ENCODE measurements at places on chromosomes 5 and 9.
A peak's percentile ranks its signal among the peaks of the same experiment; 100 is the strongest.

DNA sequence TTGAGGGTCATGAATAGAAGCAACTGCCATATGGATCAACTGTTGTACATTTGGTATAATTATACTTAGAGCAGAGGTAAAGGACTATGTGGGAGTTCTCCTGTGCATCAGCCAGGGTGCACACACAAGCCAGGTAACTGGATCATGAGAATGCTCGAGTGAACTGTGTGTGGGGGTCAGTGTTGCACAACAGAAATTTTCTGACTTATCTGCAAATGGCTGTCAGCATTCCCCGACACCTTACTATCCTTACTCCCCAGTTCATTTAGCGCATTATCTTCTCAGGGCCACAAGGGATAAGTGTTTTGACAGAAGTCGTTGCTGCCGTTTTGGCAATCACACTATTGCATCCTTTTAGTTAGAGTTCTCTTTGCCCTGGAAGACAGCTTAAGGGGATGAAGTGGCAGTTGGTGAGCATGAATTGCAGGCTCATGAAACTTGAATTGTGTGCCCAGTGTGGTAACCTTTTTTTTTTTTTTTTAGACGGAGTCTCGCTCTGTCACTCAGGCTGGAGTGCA lies 1.7 kb downstream of the CANX start:
- no peak for DNase-seq

- no peak for DNase-seq
These were observed 79.6 kb upstream of the RNU6ATAC start for GRCh38 chr9:134243778-134244467.

GRCh38 chr5:79001471-79001870 lies 16.4 kb upstream of the ARSB start:
- DNase-seq: no peak

DNA sequence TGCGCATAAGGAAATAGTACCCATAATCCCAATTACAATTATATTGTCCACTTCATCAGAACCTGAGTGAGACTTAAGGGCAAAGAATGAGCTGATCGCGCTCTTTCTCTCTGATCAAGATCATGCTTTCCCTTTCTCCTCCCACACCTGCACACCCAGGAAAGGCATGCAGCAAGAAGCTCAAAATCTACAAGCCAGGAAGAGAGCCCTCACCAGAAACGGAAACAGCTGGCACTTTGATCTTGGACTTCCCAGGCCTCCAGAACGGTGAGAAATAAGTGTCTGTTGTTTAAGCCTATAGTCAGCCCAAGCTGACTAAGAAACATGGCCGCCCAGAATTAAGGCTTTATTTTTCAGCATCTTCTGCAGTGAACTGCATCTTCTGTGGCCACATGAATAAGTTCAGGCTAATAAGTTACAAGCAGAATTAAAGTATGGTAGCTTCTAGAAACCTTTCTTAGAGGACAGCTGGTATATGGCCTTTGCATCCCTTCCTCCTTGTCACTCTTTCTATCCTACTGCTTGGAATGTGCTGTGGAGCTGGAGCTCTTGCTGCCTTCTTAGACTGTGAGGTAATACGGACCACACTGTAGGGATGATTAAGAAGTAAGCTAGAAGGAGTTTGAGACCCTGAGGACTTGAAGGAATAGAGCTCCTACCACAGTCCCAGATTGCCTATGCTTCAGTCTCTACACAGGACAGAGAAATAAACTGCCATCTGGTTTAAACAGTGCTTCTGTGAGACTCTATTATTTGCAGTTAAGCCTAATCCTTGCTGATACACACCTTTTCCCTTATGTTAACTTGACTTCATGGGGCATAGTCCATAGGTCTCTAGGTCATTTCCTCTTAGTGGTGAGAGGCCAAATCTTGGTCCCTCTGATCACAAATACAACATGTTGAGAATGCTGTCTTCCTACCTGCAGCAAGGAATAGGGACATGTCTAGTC lies 17.2 kb downstream of the OR2S2 start:
- DNase-seq: no peak

GRCh38 chr9:108245901-108246300 lies 609.9 kb downstream of the ACTL7B start:
- no peak for DNase-seq

GRCh38 chr5:72314571-72315172 lies 5.4 kb downstream of the MRPS27 start:
- DNase-seq: no peak

GRCh38 chr5:59837071-59837470 lies 56.5 kb downstream of the PDE4D start:
- DNase-seq: no peak

GRCh38 chr5:173201636-173202265 lies 33.3 kb downstream of the NKX2-5 start:
- no peak for DNase-seq

GRCh38 chr9:134548618-134549017 lies 93.0 kb upstream of the COL5A1 start:
- no peak for DNase-seq

DNA sequence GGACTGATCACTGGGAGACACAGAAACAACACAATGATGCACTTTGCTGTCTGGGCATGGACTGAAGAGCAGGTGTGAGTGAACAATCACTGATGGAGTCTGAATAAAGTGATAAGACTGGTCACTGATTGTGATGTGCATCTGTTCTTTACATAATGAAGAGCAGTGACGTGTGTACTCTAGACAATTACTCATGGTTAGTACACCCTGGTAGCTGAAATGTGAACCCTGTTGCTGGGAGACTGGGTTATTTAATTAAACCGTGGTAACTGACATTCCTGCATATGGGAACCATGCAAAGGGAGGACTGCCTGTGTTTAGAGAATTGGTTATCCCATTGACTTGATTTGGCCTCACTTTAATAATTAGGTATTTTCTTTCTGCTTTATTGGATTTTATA lies 202.9 kb downstream of the NR2F1-AS1 start:
- no peak for DNase-seq

GRCh38 chr5:126096442-126097006 lies 326.7 kb upstream of the GRAMD2B start:
- no peak for DNase-seq

- DNase-seq: no peak
These were observed 1.4 kb downstream of the PITX1 start for GRCh38 chr5:135032695-135032998.

GRCh38 chr5:17878541-17878940 lies 244.3 kb downstream of the TAF11L14 start:
- DNase-seq: no peak

DNA sequence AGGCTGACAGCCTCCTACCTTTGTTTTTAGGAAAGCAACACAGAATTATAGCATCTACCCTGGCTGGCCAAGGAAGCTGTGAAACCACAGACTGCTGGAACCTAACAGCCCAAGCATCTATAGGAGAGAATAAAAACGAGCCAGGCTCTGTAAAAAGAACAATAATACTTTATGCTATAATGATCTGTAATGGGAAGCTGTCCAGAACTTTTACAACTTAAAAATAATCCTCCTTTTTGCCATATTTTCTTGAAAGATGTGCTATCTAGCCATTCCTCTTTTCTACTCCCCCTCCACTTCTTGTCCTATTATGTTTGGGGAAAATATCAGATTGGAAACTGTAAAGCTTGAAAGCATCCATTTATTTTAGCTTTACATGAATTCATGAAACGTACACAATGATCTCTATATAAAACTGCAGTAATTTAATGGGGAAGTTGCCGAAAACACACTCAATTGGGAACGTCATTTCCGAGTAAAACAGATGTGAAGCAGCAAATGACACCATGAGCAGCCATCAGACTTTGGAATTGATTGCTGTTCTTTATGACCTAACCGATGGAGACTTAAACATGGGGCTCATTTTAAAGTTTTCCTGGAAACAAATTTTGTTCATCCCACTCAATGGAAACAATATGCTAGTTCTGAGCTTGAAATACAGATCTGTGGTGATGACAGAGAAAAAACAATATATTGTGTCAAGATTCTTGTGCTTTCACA lies 450.3 kb upstream of the CLINT1 start:
- no peak for DNase-seq

DNA sequence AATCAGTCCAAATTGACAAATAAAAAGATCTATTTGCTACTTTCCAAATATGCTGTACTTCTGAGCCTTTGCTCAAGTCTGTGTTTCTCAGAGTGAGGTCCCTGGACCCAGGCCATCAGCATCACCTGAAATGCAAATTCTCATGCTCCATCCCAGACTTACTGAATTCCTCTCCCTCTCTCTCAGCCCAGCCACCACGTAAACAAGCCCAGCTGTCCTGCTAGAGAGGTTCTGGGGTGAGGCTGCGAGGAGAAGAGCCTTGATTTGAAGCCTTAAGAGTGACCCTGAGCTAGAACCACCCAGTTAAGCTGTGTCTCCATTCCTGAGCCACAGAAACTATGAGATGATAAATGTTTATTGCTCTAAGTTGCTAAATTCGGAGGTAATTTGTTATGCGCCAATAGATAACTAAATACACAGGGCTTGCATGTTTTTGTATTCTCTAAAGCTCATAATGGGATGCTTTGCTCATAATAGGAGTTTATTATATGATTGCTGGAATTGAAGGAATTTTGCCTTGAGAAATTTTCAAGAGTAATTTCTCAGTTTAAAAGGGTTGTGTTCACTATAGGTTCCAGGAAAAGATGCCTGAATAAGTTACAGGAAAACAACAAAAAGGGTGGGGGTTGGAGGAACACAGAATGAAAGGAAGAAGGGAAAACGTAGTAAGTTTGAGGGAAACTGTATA lies 98.9 kb upstream of the SPATA31D4 start:
- peak; percentile 74 for DNase-seq

GRCh38 chr9:94824913-94825610 lies 98.6 kb downstream of the AOPEP start:
- DNase-seq: no peak

DNA sequence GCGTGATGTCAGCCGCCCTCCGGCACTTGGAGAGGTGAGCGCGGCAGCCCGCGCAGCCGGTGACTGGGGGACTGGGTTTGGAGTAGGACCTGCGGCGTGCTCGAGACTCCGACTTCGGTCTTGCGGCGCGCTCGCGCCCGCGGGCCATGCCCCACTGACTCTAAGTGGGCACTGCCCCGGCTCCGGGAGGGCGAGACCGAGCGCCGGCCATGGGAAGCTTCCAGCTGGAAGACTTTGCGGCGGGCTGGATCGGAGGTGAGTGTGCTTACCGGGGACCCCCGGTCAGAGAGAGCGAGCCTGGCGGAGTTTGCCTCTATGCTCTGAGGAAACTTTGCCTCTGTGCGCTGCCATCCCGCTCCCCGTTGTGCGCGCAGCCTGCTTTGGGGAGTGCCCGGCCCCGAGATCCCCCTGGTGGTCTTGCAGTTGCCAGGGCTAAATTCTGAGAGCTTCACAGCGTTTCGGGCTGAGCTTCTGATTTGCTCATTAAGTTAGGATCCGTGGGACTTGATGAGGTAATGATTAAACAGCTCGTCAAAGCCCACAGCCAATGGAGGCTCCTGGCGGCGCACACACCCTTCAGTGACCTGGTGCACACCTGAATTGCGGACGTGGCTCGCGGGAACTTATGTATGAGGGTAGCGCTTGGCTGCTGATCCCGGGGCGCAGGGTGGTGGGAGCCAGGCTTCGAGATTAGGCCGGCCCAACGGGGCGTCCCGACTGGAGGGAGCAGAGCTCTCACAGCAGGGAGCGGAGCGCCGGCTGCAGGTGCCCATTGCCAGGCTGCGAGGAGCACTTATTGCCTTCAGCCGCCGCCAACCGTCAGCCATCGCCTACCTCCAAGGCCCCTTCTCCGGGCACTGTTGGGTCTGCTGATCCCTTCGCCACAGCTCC lies at the start of gene SLC25A48:
TSS of gene SLC25A48 (plus strand) at position 25 of the 891 bp plus-strand sequence. CDS start at position 210, 185 bp downstream.
- DNase-seq: peak; percentile 75

DNA sequence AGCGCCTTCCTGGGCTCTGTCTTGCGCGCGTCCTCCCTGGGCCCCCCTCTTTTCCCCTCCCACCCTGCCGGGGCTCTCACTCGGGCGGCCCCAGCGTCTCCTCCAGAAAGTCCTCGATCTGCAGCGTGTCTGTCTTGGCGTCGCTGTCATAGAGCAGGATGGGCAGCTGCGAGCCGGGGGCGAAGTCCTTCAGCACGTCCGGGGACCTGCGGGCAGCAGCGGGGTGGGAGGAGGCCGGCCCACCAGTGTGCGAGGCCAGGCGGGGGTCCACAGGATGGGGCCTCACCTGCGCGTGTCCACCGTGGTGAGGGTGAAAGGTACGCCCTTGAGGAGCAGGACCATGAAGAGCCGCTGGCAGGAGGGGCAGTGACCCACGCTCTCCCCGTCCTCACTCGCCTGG lies 1.0 kb downstream of the CLIC3 start:
- DNase-seq: no peak

GRCh38 chr5:146662229-146662628 lies 146.2 kb upstream of the GPR151 start:
- DNase-seq: no peak

DNA sequence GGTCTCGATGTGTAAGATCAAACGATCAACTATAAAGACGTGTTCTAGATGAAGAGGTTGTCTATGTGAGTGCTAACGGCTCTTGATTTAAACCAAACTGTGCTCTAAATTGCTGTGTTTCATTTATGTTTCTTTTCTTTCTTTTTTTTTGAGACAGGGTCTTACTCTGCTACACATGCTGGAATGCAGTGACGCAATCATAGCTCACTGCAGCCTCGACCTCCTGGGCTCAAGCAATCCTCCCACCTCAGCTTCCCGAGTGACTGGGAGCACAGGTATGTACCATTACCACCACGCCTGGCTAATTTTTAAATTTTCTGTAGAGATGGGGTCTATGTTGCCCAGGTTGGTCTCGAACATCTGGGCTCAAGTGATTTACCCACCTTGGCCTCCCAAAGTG lies 24.0 kb upstream of the RNF130 start:
- DNase-seq: no peak

DNA sequence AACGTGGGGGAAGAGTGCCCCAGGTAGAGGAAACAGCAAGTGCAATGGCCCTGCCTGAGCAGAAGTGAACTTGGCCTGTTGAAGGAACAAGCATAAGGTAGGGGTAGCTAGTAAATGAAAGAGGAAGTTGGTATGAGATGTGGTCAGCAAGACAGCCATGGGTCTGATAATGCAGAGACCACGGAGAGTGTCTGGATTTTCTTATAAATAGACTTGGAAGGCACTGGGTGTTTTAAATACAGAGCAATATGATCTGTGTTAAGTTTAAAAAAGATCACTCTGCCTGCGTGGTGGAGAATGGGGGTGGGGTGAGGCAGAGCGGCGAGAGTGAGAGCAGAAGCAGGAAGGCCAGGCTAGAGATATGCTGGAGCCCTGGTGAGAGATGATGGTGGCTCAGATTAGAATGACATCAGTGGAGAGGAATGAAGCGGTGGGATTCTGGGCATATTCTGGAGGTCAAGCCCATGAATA lies 4.2 kb downstream of the ADAM19 start:
- DNase-seq: no peak
